ENCODE measurements at places on chromosomes 5 and 9. TPM values are rescaled to one million over a fixed set of nuclear protein-coding genes. Genes with fewer than 3 reads are reported as not detected.

DNA sequence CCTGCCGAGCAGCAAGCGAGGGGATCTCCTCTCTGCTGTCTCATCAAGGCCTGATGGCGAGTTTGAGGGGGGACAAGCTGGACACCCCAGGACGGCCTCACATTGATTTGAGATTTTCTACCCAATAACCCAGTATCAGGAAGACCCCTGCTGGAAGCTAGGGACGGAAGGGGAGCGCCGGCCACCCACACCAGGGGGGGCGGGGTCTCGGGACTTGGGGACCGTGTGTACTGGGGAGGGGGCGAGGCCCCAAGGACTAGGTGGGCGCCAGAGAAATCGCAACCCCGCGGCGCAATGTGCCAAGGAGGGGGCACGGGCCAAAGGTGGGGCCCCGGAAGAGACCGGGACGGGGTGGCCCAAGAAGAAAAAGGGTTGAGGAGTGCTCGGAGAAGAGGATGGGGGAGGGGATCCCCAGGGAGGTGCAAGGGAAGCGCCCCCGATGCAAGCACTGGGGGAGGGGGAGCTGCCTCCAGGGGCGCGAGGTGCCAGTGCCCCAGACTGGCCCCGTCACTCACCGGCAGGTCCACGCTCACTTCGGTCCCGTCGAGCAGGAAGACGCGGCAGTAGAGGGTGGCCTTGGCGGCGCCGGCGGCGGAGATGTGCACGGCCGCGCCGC, 1.1 kb downstream of the EPB41L4B start:
- no peak for DNase-seq

GOLM1 gene
- 45.9 TPM for total RNA-seq

ECSCR gene
- 8.7 TPM for total RNA-seq

- no peak for DNase-seq
Measured at GRCh38 chr5:140023611-140024191, 19.4 kb downstream of the NRG2 start.

STXBP1 gene
- 2.7 TPM for total RNA-seq

GRCh38 chr9:69905851-69906250, 85.2 kb downstream of the CFAP95 start:
- no peak for DNase-seq

TSLP gene
- 0.09 TPM for total RNA-seq

ACTBL2 gene
- total RNA-seq, result not detected

SIMC1 gene
- total RNA-seq, result 5.3 TPM

GRCh38 chr5:55679556-55679955, 32.6 kb downstream of the SLC38A9 start:
- DNase-seq, result no peak

PCDHB7 gene
- 0.14 TPM for total RNA-seq

NPDC1 gene
- total RNA-seq, result 4.8 TPM

GRCh38 chr9:82167296-82167695, 178.7 kb downstream of the SPATA31D1 start:
- no peak for DNase-seq

- DNase-seq, result no peak
Measured at GRCh38 chr9:104808035-104808614, 44.2 kb downstream of the NIPSNAP3B start.

GRCh38 chr5:37722236-37723161, 117.3 kb downstream of the GDNF start:
- no peak for DNase-seq

DRD1 gene
- 0.80 TPM for total RNA-seq

GRCh38 chr9:114369216-114370130, 18.3 kb downstream of the AKNA start:
- DNase-seq, result no peak

GRCh38 chr5:163261647-163262269, 175.6 kb upstream of the CCNG1 start:
- DNase-seq, result no peak

TICAM2 gene
- total RNA-seq, result 1.8 TPM

All from thymus (tissue), 14 donors.